ENCODE measurements at places on chromosomes 7 and 10. TPM values are rescaled to one million over a fixed set of nuclear protein-coding genes. Genes with fewer than 3 reads are reported as not detected.

DNA sequence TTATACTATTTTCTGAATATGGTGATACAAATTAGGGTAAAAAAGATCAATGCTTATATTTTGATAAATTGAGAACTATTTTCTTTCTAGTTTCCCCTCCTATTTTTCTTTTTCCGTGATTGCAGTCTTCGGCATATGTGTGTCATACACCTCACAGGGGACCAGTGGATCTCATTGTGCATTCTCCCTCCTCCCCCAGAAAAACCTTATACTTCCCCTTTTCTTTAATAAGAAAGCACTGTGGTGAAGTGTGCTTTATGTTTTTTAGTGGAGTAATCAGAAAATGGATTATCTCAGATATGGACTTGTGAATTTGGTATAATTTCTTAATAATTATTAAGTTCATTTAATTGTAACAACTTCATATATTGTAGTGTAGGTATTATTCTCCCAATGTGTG, 72.8 kb downstream of the BICC1 start:
- H3K27me3 ChIP-seq: peaks cover 4% of the 10 kb centered on the region
- H3K4me3 ChIP-seq: no peak overlapping the region
- DNase-seq: no peak
- no peaks in the 10 kb centered on the region for H3K36me3 ChIP-seq
- no peak overlapping the region for H3K27ac ChIP-seq

The CALD1 gene
- 8.7 TPM for total RNA-seq

DNA sequence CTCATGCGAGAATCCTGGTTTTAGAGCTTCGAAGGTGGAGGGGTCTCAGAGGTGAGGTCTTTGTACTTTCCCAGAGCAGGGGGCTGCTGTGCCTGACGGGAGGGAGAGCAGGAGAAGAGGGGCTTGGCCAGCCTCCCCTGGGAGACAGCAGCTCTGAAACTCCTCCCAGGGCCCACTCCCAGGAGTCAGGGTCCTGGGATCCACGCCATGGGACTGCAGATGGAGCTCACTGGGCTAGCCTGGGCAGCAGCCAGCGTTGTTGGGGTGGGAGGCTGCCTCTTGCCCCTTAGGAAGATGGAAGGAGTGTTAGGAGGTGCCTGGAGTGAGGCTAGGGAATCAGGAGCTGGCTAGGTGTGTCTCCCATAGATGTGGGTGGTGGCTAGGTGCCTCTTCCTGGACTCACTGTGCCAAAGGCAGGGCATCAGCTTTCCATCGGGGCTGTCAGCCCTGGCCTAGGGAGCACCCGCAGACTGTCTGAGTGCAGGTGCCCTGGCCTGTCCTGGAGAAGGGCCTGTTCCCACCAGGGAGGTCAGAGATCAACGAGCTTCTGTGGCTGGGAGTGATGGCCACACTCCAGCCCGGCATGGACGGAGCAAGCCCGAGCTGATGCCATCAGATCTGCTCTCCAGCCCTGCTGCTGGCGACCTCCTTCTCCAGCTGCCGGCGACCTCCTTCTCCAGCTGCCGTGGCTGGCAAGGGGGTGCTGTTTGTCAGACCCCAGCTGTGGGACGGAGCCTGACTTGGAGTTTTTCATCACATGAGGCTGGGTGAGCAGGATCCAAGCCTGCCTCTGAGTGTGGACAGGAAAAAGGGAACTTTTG, 111.3 kb downstream of the PTPN20 start:
- H3K27ac ChIP-seq: no peak overlapping the region
- no peak for DNase-seq
- H3K4me1 ChIP-seq: peaks cover 5% of the 10 kb centered on the region
- peaks cover 6% of the 10 kb centered on the region for H3K27me3 ChIP-seq
- no peak overlapping the region for H3K4me3 ChIP-seq

DNA sequence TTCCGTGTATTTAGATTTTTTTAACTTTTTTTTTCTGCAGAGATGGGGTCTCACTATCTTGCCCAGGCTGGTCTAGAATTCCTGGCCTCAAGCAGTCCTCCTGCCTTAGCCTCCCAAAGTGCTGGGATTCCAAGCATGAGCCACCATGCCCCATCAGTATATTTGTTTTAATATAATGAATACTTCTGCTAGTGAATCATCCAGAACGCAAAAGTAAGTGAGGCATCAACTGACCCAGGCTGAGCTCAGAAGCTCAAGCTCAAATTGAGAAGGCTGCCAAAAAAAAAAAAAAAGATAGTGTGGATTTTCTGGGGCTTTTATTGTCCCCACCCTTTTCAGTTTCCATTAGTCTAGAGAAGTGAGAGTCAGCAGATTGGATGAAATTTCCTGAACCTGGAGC, 39.0 kb upstream of the TECTB start:
- peaks cover 2% of the 10 kb centered on the region for H3K27me3 ChIP-seq
- H3K27ac ChIP-seq: no peak overlapping the region
- DNase-seq: no peak

DNA sequence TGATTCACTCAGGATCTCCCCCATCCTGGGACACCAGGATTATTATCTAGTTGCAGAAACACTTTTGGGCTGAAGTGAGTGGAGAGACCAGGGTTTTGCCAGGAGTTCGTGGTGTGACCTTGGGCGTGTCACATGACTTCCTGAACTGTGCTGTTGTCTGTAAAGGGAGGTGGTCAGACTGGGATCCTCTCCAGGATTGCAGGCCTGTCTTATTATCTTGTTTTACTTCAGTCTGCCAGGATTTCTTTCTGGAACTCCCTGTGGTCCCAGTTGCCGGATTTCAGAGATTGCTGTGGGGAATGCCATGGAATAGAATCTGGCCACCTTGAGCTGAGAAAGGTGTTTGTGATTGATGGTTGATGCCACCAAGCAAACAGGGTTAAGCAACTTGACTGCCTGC, 35.8 kb downstream of the CRCP start:
- H3K36me3 ChIP-seq: peaks cover 61% of the 10 kb centered on the region
- H3K27me3 ChIP-seq: no peaks in the 10 kb centered on the region
- peak overlapping the region; percentile 29 for H3K27ac ChIP-seq
- H3K4me1 ChIP-seq: peaks cover 24% of the 10 kb centered on the region
- DNase-seq: no peak

All from activated CD4-positive, alpha-beta T cell treated with anti-CD3 and anti-CD28 coated beads for 36 hours (primary cell).